ENCODE measurements at places on chromosomes 6 and 20.

GRCh38 chr6:25927756-25928216, 2.7 kb downstream of the SLC17A2 start:
- no peak for DNase-seq

GRCh38 chr6:118768904-118769325, 117.5 kb upstream of the CEP85L start:
- DNase-seq = no peak

DNA sequence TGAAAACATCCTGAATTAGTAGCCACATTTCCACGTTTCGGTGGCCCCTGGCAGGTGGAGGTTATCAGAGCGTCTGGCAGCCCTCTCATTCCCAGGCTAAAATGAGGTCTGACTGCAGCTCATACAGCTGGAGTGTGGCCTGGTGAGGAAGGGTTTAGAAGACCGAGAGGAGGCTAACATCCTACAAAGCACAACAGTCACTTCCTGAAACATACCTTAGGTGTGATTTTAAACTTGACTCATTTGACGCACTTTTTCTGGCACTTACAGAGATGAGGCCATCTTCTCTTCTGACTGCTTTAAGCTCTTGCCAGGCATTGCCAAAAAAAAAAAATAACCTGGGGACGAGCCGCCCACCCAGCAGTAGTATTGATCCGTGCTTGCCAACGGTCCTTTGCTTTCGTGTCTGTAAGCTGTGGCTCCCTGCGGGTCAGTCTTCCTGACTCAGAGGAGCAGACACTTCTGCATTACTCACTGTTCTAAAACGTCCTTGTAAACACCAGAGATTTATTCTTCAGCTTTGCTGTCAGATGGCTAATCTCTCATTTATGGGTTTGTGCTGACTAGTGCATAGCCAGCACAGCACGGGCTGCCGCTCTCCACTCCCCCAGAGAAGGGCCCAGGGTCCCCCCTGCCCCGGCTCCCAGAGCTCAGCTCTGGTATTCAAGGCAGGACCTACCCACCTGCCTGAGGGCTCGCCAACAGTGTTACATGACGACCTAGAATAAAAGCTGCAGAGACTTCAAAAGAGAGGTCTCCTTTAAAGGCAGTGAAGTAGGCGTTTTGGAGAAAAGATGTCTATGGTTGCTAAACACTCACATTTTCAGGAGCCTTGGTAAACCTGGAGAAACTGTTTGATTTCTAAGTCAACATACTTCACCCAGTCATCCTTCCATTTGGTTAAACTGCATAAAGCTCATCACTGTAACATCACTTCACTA, 78.5 kb upstream of the FRMD1 start:
- DNase-seq = no peak

- no peak for DNase-seq
These were observed 98.1 kb upstream of the MLN start for GRCh38 chr6:33901822-33902456.

GRCh38 chr6:89368107-89368506, 15.6 kb upstream of the UBE2J1 start:
- DNase-seq = peak; percentile 18

DNA sequence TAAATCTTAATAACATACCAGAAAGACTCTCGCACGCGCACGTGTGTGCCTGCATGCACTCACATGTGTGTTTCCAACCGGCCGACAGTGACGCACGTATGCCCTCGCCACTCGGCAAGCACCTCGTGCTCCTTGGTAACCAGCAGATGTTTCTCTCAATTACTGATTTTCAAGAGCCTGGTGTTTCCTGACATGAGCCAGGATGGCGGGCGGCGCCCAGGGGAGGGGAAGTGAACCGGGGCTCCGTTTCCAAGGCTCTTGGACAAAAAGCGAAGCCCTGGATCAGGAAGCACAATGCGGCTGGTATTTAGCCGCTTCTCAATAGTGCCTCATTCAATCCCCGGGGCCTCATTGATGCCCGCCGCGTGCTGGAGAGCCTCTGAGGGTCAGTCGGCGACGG, 37.7 kb downstream of the PMEPA1 start:
- no peak for DNase-seq

- no peak for DNase-seq
These were observed 1.3 kb downstream of the PDYN start for GRCh38 chr20:1992359-1993110.

GRCh38 chr6:141946502-141946901, 186.2 kb upstream of the GJE1 start:
- no peak for DNase-seq

DNA sequence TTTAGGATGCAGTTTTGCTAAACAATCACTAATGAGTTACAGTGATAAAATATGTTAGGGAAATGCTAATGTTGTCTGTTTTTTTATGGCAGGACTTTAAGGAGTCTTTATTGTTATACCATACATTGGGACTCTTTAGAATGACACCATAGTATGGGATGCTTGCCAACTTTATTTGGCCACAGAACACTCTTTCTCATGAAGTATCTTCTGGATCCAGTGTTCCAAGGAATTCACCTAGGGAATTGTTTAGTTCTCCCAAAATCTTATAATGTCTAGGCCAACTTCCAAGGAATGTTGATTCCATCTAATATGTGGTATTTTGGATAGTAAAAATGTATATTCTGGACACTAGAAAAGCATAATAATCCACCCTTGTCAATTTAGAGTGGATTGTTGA, 3.3 kb downstream of the RIN2 start:
- no peak for DNase-seq

GRCh38 chr6:42460883-42461282, 9.2 kb upstream of the TRERF1 start:
- DNase-seq = no peak

GRCh38 chr6:43687437-43688347, at the start of gene MRPS18A:
Gene MRPS18A (minus strand): TSS chr6:43687791. CDS start chr6:43687779, 12 bp downstream.
- DNase-seq = peak; percentile 53

- no peak for DNase-seq
These were observed 78.0 kb upstream of the ELOVL5 start for GRCh38 chr6:53426667-53427270.

- no peak for DNase-seq
These were observed 24.5 kb downstream of the TSPYL4 start for GRCh38 chr6:116229287-116229913.

GRCh38 chr6:44478158-44478557, 90.7 kb downstream of the CDC5L start:
- no peak for DNase-seq

GRCh38 chr6:67887747-67888545, 747.1 kb upstream of the ADGRB3 start:
- no peak for DNase-seq

Data from activated CD8-positive, alpha-beta memory T cell treated with anti-CD3 and anti-CD28 coated beads for 4 hours (primary cell).